NT2/D1 (cell line): ENCODE measurements at places on chromosomes 12 and 14.

DNA sequence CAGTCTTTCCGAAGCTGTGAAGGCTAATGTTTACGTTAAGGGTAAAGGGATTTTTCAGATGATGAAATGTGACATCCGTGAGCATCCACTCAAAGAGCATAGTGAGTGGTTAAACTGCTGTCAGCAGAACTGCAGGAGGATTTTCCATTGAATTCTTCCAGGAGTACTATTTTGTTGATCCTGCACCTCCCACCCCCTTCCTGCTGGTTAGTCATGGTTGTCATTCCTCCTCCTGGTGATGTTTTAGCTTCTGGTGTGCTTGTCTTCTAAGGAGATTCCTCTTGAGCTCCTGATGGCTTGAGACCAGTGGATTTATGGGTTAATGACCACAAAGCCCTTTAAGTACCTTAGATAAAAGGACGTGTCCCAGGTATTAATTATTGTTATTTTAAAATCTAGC lies 2.4 kb upstream of the GPRC5D start:
- no peak for DNase-seq

GRCh38 chr12:121712461-121713256 lies at the start of gene TMEM120B:
Gene TMEM120B (plus strand): TSS chr12:121712752. CDS start chr12:121712896, 144 bp downstream.
- peak; percentile 47 for DNase-seq

GRCh38 chr12:84756961-84757360 lies 155.6 kb downstream of the SLC6A15 start:
- DNase-seq: no peak

- no peak for DNase-seq
Observed at GRCh38 chr14:73623504-73624054, 11.3 kb downstream of the ACOT6 start.

DNA sequence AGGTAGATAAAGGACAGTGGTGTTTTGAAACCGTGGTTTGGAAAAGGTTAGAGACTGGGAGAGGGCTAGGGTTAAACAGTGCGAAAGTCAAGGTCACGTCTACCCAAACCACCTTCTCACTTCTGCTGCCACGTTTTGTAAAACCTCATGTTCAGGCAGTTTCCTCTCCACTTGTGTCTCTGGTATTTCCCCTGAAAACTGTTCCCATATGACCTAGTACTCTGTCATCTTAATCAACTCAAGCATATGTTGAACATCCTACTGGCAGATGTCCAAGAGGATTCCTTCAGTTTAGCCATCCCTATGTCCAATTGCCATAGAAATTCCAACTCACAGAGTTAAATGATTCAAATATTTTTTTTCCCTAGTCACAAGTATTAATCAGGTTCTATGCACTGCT lies 17.4 kb downstream of the CLEC4C start:
- DNase-seq: no peak

DNA sequence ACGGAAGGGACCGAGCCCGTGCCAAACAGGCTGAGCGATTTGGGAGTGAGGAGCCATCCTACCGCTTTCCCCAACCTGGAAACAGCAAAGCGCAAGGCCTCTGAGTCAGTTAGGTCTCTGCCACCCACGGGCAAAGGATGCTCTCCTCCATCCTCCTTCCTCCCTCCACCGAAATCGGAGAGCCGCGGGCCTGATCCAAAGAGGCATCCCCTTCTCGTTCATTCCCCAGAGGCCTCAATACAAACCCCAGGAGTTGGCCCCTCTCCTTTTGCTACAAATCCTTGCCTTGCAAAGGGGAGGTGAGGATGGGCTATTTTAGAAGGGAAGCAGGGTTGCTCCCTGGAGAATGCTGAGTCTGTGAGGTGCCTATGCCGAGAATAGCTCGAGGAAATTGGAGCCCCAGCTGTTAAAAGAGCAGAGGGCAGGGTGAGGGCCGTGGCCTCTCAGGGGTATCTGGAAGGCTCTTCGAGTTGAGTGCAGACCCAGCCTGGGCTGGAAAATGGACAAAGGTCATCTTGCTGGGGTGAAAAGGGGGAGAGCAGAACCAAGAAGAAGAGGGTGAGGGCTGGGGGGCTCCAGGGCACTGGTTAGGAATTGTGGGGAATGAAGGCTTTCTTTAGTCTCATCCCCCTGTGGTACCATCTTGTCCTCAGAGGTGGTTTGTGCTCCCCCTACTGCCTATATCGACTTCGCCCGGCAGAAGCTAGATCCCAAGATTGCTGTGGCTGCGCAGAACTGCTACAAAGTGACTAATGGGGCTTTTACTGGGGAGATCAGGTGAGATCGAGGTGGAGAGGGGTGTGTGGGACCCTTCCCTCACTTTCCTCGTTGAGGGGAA lies 1.1 kb downstream of the TPI1 start:
- no peak for DNase-seq
